ENCODE measurements at places on chromosomes 2 and 18.

GRCh38 chr18:13620818-13621445, 105.4 kb downstream of the FAM210A start:
- DNase-seq, result no peak

DNA sequence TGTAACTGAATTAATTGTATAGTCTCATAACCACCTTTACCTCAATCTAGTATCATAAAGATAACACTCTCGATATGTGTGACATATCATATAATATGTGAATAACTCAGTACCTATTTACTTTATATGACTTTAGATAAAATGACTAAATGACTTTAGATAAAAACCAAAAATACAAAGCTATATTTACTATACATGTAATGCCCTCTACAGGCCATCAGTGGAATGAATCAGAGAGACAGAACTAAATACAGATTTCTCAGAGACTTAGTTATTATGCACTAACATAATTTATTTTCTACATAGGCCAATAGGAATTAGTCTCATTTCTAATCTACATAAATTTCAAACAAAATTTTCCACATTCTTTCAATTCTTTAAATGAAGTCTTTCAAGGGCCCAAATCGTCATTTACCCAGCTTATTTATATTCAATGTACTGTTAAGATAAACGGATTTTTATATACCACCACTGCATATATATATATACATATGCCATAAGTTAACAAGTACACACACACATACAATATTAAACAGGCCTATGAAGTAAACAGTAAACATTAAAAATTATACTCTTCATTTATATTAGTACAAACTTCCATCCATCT, 219.9 kb downstream of the EXOC6B start:
- no peak for DNase-seq

DNA sequence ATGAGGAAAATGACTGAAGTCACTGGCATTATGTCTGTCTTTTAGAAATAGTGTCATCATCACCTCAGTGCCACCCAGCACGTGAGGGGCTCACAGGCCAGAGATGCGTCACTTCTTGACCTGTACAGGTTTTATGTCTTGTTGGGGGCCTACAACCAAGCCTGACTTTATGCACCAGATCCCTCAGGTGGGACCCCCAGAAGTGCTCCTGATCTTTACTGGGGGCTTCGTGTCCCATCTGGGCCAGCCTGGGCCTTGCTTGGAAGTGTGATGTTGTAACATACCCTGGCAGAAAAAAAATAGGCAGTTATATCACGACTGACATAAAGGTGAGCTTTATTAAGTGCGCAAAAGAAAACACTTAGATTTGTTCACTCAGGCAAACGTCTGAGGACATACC, 21.5 kb upstream of the GNAL start:
- DNase-seq, result no peak

- DNase-seq, result no peak
Observed at GRCh38 chr2:30271301-30271700, 40.0 kb downstream of the LBH start.

DNA sequence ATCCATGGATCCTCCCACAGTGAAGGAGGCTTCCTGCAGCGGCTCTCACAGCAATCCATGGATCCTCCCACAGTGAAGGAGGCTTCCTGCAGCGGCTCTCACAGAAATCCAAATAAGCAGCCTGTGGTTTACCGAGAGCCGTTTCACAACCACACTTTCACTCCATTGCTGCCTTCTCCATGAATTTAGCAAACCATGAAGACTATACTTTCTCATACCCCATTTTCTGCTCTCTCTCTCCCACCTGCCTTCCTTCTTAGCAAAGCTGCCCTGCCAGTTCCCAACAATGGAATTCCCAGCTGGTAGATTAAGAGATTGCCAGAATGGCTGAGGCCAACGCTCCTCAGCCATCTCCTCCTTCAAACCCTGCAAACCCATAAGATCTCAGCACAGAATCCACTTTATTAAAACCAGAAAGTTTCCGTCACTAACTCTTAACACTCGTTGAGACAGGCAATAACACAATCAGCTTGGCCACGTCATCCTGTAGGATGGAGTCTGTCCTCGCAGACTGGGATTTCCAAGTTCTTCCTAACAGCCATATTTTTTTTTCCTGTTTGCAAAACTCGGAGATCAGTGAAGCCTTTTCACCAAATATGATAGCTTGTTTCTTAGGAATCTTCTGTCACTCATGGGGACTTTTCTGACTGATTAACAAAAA, 162.2 kb downstream of the PXDN start:
- no peak for DNase-seq

GRCh38 chr2:71291398-71291797, 40.2 kb upstream of the ZNF638 start:
- DNase-seq, result no peak

Data from activated effector memory CD4-positive, alpha-beta T cell treated with Interleukin-2 at 50 U/mL for 16 hours (primary cell).